ENCODE measurements at places on chromosomes 3 and 15.

DNA sequence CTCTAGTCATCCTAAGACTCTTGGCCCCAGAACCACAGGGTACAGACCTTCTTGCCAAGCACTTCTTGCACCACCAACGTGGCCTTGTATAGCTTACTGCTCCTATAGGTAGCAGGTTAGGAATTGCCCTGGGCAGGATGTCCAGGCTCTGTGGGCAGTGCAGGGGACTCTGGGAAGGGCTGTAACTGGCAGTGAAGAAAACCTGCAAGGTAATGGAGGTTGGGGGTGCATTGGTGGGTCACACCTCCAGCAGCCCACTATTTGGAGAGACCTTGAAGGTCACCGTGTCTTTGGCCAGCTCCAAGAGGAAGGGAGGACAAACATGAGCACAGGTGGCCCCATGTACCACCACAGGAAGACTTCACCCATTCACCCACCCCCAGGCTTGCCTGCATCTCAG lies 21.3 kb upstream of the XYLB start:
- no peak for DNase-seq

GRCh38 chr15:61364871-61365270 lies 135.8 kb upstream of the RORA start:
- no peak for DNase-seq

GRCh38 chr3:143718463-143718862 lies 129.8 kb downstream of the SLC9A9 start:
- no peak for DNase-seq

DNA sequence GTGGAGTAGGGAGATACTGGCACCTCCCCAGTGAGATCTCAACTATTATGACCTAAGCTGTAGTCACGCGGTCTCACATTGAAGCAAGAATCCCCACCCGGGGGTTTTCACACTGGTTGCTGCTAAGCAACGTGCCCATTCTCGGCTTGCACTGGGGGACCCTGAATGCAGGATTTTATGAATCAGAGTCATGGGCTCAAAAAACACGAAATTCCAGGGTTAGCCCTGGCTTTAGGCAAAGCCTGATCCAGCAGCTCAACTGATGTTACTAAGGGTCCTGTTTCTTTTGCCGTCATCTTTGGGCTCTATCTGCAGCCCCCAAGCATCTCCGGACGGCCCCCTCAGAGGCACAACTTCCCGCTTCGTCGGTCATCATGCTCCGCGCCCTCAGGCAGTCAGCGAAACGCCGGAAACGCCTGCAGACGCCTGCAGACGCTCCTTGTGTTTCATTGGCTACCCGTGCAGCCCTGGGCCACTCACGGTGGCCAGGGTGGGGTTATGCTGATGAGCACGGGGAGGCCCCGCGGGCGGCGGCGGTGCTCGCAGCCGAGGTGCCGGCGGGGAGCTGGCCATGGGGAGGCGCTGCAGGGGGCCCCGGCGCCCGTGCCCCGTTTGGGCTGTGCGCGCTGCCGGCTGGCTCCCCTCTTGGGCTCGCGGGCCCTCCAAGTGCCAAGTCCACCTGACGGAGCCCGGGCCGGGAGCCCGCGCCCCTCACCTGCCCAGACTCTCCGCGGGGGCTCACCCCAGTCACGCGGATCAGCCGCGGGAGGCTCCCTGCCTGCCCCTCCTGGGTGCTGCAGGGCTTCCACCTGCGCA lies 25.8 kb downstream of the EFCC1 start:
- peak; percentile 81 for DNase-seq

- no peak for DNase-seq
Measured at GRCh38 chr15:71792521-71792920, 17.8 kb upstream of the NR2E3 start.

DNA sequence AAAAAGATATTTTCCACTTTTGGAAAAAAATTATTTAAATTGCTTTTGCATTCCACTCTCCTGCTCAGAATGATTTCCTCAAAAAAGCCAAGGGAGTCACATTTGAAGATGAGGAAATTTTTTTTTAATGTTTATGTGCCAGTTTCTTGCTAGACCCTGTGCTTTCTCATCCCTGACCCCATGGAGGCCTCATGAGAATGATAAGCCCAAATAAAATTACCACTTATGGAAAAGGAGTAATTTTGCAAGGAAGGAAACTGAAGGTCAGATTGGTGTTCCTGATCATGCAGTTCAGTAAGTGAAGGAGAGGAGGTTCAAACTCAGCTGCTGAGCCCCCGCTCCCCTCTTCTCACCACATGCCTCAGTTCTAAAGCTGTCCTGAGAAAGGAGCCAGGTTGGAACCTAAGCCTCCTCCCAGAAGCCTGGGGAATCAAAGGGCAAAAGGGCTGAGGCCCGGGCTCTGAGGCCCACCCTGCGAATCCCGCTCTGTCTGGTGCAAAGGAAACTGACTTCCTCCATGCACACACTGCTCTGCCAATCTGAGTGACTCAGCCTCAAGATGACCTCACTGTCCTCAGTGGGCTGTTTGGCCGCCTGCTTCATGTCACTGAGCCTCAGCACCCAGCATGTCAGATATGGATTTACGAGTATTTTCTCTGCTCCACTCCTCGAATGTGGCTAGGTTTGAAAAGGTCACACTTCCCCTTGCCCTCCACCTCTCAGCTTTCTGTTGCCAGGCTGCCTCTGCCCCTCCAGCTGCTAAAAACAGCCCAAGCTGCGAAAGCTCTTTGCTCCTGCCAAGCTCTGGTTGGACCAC lies 56.9 kb upstream of the FLNB start:
- DNase-seq, result no peak

DNA sequence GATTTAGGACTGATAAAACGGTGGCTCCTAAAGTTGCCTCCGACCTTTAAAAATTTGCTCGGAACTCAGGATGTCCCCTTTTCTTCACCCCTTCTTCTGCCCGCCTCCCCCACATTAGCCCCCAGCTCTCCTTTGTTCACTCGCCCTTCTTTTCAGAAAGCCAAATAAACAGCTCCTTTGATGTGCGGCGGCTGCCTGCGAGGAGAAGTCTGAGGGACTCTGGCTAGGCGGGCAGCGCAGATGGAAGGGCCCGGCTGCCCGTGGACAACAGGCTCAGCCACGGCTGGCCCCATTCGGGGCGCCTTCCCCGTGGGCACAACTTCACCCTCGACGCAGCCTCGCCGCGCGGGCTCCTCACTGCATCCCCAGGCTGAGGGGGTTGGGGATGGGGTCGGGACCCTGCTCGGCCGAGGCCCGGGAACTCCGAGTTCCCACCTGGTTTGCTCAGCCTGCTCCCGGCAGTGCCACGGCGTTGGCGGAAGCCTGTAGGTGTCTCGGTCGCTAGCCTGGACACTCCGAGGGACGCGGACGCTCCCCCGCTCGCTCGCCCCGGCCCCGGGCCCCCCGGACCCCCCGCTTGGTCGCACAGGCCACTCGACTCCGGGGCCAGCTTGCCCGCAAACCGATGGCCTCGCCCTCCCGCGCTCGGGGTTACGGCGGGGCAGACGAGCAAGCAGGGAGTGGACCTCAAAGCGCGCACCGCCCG lies 897 bp upstream of the TLE3 start:
- DNase-seq, result no peak

DNA sequence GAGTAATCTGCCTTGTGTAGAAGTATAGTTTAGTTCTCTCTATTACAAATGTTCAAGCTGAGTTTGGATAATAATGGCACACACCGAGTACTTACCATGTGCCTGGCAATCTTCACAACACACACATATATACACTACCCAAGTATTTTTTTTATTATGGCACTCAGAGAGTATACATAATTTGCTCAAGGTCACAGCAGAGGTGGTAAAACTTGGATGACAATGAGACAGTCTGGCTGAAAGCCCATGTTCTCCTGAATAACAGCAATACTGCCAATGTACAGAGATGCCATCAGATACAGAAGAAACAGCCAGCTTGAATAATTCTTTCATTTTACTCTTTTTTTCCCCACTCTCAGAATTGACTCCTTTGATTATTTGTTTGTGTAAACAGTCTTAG lies 460.0 kb downstream of the CNTN6 start:
- DNase-seq, result no peak

GRCh38 chr3:176978441-176978840 lies 218.8 kb downstream of the TBL1XR1 start:
- DNase-seq, result no peak

- no peak for DNase-seq
Measured at GRCh38 chr15:99315636-99316035, 64.4 kb downstream of the LRRC28 start.

DNA sequence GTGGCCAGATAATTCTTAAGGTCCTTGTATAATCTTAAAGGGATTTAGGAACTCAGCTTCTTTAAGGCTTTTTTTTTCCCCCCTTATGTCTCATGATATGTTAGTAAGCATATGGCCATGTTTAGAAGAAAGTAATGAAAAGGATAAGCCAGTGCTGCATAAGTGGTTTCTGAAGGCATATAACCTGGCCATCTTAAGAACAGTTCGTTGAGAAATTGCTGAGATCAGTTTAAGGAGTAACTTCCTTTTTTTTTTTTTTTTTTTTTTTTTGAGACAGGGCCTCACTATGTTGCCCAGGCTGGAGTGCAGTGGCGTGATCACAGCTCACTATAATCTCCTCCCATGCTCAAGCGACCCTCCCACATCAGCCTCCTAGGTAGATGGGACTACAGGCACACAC lies 51.7 kb downstream of the UBE2E2 start:
- no peak for DNase-seq

DNA sequence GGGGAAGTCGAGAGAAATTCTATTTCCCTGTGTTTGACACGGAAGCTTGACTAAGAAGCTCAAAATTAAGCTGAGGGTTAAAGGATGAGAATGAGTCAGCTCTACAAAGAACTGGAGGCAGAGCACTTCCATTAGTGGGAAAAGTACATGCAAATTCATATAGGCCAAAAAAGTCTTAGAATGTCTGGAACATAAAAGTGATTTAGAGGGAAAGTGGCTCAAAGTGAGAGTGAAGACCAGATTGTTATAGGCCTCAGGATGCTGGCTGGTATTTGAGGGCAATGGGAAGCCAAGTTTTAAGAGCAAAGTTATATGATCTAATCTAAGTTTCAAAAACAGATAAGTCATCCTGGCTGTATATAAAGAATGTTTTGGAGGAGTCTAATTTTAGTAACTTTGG lies 857.3 kb downstream of the NAALADL2 start:
- no peak for DNase-seq

DNA sequence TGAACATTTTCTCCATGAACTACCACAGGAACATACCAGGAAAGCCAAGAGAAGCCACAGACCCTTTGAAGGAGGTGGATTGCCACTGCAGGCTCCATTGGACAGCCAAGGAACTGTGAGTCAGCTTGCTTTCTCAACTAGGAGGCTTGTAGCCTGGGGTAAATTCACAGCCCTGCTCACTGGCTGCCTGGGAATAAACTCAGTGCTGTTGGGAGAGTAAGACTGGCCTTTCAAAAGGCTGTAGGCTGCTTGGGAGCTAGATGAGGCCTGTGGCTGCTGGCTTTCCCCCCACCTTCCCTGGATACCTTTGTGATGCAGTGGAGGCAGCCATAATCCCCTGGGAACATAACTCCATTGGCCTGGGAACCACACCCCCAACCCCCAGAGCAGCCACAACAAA lies 223.5 kb upstream of the RBMS3 start:
- no peak for DNase-seq

DNA sequence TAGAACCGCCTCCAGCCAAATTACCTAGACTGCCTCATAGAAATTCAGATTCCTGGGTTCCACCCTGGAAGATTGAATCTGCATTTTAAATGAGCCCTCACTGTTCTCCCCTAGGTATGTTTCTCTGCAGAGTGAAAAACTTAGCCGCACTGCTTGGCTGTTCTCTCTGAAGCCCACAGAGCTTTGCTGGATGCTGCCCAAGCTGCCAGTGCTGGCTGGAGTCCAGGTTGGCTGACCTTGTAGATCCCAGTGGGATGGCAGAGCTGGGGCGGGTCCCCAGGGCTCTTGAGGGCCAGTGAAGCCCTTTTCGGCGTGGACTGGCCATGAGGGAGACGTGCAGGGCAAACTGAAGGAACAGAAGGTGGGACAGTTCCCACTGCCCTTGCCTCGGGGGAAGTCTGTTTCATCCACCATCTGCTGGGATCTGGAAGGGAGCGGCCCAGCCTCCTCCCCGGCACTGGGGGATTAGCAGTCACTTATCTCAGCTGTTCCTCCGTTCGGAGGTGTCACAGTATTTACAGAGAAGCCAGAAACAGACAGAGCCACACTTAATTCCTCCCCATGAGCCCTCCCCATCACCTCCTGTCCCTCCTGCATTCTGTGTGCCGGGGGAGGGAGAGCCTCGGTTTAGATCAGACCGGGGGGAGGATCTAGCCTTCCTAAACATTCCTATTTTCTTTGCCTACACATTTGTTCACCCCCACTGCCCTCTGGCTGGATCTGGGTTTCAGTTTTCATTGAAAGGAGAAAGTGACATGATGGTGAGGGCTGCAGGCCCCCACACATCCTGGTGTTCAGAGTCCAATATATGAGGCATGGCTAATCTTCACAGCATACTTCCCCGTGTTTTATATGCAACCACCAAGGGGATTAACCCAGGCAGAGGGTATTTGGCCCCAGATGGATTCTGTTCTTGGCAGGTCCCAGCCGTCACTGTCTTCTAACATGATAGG lies 4.1 kb upstream of the ACTC1 start:
- DNase-seq, result no peak

GRCh38 chr15:35256551-35256950 lies 171.5 kb upstream of the NANOGP8 start:
- no peak for DNase-seq

DNA sequence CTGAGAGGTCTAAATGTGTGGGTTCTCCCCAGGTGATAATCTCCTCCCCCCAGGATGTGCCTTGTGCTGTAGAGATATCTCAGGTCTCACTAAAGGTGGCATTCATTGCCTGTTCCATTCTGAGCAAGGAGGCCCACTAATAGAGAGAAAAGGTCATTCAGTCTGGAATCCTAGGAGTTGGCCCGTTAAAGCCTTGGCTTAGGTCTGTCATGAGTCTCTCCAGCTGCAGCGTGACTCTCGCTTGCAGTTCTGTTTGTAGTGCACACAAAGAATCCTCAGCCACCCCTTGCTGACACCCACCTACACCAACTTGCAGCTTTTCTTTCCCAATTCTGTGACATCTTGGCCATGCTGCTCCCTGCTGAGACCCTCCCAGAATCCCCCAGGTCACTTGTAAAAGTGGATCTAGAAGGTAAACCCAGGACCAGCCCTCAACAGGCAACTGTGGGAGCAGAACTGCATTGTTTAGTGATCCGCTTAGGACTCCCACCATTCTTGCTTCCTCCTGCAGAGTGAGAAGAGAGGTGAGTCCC lies 17.7 kb downstream of the MAGEF1 start:
- no peak for DNase-seq

Measured in stimulated activated CD8-positive, alpha-beta memory T cell treated with anti-CD3 and anti-CD28 coated beads, Interleukin-7, amount 100 ng/mL, for 1 hour (primary cell).